ENCODE measurements at places on chromosomes 11 and 22. TPM values are rescaled to one million over a fixed set of nuclear protein-coding genes. Genes with fewer than 3 reads are reported as not detected.

The CDC42EP2 gene
- total RNA-seq = 0.81 TPM

The EHF gene
- total RNA-seq = not detected

The KCNE3 gene
- 8.1 TPM for total RNA-seq

The SAAL1 gene
- total RNA-seq = 9.7 TPM

GRCh38 chr11:120142441-120143100 is 4.7 kb upstream of the TRIM29 start:
- DNase-seq = no peak

GRCh38 chr11:73652856-73653559 is 6.6 kb downstream of the PLEKHB1 start:
- no peak for DNase-seq

DNA sequence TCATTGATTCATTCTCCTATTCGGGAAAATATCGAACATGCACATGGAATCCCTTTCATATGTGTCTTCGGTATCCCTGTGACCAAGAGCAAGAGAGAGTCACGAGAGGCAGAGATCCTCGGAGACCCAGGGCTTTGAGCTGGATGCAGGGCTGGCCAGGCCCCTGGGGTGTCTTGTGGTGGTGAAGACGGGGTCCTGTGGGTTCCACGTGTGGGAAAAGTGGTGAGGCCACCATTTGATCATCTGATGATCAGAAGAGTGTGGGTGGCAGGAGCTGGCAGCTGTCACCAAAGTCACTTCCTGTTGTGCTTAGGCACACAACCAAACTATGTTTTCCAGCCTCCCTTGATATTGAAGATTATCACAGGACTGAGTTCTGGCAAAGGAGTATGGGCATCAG is 94.0 kb downstream of the BRD1 start:
- DNase-seq = no peak

DNA sequence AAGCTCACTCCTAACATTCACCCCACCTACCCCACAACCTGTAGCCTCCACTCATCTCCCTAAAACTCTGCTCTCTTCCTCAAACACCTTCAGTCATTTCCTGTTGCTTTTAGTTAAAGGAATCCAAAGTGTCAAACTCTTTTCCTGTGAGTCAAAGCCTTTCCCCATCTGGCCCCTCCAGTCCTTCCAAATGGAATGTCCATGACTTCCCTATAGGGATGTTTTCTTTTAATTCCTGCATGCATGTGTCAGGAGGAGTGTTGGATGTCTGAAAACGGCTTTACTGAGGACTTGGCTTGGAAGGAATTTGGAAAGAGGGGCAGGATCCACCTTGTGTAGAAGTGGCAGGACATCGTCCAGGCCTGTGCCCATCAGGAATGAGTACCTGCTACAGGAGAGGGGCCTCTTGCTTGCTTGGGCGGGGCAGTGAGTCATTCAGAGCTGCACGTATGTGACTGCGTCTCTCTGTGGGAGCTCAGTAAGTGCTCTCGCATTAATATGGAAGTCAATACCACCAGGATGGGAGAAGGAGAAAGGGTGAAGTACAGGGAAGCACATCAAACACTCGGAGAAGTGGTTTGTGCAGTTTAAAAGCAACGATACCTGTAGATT is 491.9 kb downstream of the OPCML start:
- DNase-seq = no peak

DNA sequence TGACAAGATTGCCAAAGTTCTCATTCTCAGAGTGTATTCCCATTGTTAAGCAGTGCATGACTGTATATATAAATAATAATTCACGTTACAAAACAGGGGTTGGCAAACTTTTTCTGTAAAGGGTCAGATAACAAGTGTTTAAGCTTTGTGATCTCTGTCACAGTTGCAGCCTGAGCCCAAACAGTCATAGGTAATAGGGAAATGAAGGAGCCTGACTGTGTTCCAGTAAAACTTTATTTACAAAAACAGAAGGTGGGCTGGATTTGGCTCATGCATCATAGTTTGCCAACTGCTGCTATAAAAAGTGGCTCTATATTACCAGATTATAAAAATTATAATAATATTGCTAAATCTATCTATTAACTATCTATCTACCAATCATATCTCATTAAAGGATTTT is 3.5 kb downstream of the MMP7 start:
- DNase-seq = no peak

- no peak for DNase-seq
These were observed 1.2 kb downstream of the NPTXR start for GRCh38 chr22:38842512-38843200.

DNA sequence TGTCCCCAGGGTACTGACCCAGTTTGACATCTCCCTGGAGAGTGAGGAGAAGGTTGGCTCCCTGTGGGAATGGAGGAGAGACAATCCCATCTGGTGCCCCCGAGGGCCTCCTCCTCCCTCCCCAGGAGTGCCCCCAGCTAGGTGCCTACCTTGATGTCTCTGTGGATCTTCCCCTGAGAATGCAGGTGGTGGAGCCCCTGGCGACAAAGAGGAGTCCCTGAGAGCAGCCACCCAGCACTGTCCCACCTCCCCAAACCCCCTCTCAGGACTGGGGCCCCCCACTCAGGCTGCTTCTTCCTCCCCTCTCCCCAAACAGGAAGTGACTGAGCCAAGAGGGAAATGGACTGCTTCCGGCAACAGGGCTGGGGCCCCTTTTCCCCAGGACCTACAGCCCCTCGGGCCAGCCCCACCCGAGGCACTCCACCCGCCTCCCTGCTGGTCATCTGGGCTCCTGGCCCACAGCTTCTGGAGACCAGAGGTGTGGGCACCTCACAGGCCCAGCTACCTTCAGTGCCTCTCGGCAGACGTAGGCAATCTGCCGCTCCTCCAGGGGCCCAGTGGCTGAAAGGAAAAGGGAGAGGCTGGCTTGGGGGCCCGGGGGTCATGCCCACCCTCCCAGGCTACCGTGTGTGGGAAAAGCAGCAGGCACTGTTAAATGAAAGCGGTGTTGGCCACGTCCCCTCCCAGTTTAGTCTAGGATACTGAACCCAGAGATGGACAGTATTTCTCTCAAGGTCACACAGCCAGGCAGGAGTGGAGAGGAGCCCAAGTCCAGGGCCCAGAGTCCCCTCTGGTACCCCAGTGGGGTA is 1.2 kb downstream of the MAP4K2 start:
- no peak for DNase-seq

- DNase-seq = no peak
These were observed 144.3 kb upstream of the ANO3 start for GRCh38 chr11:26187639-26188038.

DNA sequence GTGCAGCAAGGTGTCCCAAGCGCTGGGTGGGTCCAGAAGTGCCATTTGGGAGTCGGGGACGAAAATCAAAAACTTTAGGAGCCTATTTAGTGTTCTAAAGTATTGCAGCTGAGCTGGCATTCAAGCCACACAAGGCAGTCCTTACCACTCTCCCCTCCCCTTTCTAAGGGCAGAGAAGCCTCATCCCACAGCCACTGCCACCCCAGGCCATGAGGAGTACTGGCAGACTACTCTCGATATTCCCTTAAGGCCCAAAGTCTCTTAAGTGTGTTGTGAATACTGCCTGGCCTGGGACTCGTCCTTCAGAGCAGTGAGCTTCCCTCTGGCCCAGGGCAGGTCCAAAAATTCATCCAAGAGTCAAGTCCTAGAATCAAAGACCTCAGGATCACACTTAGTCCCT is 7.8 kb downstream of the FANCF start:
- DNase-seq = no peak
